Stimulated activated CD8-positive, alpha-beta memory T cell treated with anti-CD3 and anti-CD28 coated beads, Interleukin-4, amount 100 ng/mL, for 1 hour (primary cell): ENCODE measurements at places on chromosomes 13 and 19.

- DNase-seq: no peak
These were observed 325.2 kb downstream of the FGF9 start for GRCh38 chr13:21996049-21996448.

- DNase-seq: no peak
These were observed 116.4 kb downstream of the RFC3 start for GRCh38 chr13:33934343-33934742.

- no peak for DNase-seq
These were observed 21.1 kb downstream of the LSM14A start for GRCh38 chr19:34193439-34193838.

DNA sequence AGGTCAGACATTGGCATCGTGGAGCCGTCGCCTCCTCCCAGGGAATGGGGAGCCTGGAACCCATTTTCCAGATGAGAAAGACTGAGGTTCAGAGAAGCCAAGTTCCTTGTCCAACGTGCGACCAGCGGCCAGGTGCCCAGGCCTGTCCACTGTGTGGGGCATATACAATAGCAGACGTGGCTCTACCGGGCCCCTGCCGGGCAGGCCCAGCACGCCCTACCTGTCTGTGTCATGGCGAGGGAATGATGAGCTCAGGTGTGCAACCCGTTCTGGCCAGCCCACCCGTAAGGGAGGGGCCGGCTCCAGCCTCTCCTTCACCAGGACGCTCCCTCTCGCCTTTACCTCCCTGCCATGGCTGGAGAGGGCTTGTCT, 837 bp downstream of the GNA15 start:
- DNase-seq: no peak

DNA sequence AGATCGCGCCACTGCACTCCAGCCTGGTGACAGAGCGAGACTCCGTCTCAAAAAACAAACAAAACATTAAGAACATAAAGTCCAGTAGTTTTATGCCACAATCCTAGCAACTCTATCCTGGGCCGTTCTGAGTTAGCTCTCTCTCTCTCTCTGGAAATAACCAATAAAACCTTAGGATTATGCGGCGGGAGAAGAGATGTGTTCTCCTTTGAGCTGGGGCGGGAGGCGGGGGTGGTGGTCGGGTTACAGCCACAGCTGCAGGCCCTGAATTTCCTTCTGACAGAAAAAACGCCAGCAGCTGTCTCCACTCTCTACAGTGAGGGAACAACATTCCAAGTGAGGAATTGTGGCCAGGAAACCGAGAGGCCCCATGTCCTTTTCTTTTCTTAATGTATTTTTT, 9.1 kb upstream of the PNMA8A start:
- DNase-seq: no peak

DNA sequence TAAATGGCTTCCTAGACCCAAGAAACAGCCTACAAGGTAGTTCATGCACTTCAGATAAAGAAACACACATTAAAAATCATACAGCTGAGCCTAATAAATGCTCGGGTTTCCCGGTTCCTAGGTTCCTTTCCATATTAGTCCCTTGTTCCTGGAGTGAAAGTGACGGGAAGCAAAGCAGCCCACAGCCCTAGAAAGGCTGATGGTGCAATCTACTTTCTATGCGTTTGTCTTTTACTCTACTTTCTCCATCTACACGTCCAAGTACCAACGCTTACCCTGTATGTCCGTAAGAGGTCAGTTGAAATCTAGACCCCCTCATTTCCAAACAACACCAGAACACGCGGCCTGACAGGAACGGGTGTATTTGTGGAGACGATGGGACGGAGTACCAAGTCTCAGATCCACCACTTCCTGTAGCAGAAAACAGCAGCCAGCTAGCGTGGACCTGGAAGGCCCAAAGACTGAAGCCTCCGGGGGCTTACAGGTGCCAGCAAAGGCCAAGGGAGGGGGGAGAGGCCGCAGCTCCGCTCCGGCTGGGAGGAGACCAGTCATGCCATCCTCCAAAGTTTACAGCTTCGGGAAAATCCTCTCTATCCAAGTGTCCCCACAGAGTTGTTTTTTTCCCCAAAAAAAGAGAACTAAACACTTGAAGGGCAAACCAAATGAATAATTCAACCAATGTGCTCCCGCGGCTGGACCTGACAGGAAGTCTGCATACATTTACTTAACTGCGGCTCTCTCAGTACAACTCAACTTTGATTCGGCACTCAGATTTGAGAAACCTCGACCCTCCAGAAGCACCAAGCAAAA, 34.1 kb downstream of the STK24 start:
- no peak for DNase-seq

DNA sequence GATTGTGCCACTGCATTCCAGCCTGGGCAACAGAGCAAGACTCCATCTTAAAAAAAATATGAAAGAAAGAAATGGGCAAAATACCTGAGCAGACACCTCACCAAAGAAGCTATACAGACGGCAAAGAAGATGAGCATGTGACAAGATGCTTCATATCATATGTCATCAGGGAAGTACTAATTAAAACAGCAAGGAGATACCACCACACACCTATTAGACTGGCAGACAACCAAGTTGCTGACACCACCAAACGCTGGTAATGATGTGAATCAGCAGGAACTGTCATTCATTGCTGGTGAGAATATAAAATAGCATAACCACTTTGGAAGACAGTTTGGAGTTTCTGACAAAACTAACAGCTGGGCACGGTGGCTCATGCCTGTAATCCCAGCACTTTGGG, 11.5 kb upstream of the TFDP1 start:
- DNase-seq: no peak

- DNase-seq: no peak
These were observed 1227.1 kb downstream of the SLITRK1 start for GRCh38 chr13:82654861-82655855.

DNA sequence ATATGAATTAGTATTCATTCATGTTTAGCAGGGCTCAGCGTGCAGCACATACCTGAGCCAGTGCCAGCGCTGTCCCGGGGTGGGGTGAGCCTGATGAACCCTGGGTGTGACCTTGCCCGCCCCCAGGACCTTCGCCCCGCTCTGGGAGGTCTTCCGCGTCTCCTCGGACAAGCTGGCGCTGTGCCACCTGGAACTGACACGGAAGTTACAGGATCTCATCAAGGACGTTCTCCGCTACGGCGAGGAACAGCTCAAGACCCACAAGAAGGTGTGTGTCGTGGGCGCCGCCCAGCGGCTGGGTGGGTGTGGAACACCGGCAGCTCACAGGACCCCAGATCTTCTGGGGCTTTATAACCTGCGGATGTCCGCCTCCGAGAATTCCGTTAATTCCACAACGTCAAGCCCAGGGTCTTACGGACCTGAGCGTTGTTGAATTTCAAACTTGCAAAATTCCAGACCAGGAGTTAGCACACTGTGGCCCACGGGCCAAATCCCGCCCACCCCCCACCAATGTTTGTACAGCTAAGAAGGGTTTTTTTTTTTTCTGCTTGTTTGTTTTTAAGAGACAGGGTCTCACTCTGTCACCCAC, 15.4 kb downstream of the FCHO1 start:
- DNase-seq: no peak

GRCh38 chr19:18606281-18607225, at the start of gene CRLF1:
CRLF1 (minus strand) TSS chr19:18606799; CDS start chr19:18606656, 143 bp downstream.
- no peak for DNase-seq
